Stimulated activated CD4-positive, alpha-beta T cell treated with anti-CD3 and anti-CD28 coated beads, Interleukin-4, amount 100 ng/mL, for 4 hours (primary cell): ENCODE measurements at places on chromosomes 5 and 9.

GRCh38 chr9:76451234-76451633 lies 7.7 kb upstream of the GCNT1 start:
- DNase-seq = no peak

DNA sequence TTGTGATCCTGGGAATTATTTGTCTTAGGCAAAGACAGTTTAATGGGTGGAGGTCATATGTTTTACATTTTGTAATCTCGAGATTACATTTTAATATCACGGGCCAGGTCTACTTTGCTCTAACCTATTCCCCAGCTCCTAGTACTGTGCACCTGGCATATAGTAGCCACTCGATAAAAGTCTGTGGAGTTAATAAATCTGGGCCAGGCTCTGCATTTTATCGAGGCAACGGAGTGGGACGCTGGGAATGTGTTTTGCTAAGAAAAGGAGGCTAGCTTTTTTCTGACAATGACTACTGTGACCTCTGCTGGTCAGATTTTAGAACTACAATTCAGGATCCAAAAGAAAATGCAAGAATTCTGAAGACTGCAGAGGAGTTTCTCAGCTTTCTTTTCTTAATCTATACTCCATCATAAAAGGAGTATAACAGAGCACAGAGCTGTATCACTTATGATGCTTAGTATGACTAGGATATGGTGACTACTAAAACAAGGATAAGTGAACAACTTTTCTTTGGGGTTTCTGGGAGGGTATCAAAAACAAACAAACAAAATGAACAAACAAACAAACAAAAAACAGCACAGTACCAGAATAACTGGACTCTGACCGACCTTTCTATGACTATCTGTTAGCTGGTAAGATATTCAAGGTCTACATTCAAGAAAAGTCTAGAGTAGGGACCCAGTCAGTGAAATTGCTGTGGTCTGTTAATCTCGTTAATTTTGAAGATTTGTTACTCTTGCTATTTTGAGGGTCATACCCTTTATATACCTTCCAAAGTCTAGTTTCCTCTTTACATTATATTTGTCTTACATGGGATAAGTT lies 46.1 kb upstream of the CER1 start:
- no peak for DNase-seq

GRCh38 chr5:33690374-33691135 lies 201.2 kb downstream of the ADAMTS12 start:
- no peak for DNase-seq

GRCh38 chr9:4068449-4068848 lies 231.4 kb downstream of the GLIS3 start:
- DNase-seq = no peak

DNA sequence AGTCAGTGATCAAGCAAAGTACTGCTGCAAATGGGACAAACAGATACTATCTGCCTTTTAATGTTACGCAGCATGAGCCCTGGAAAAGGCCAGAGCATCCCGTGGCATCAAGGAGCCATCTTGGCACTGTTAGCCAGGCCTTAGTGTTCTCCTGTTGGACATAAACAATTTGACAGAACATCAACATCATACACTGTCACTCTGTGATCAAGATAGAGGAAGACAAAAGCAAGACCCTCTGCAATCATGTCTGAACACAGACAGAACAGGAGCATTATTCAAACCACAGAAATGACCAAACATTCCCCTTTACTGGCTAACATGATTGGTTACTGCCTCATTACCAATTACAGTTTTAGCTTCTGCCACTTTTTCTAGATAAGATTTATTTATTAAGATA lies 21.2 kb upstream of the ROPN1L start:
- no peak for DNase-seq

- DNase-seq = no peak
These were observed 134.6 kb downstream of the TTLL11 start for GRCh38 chr9:121958530-121958929.

DNA sequence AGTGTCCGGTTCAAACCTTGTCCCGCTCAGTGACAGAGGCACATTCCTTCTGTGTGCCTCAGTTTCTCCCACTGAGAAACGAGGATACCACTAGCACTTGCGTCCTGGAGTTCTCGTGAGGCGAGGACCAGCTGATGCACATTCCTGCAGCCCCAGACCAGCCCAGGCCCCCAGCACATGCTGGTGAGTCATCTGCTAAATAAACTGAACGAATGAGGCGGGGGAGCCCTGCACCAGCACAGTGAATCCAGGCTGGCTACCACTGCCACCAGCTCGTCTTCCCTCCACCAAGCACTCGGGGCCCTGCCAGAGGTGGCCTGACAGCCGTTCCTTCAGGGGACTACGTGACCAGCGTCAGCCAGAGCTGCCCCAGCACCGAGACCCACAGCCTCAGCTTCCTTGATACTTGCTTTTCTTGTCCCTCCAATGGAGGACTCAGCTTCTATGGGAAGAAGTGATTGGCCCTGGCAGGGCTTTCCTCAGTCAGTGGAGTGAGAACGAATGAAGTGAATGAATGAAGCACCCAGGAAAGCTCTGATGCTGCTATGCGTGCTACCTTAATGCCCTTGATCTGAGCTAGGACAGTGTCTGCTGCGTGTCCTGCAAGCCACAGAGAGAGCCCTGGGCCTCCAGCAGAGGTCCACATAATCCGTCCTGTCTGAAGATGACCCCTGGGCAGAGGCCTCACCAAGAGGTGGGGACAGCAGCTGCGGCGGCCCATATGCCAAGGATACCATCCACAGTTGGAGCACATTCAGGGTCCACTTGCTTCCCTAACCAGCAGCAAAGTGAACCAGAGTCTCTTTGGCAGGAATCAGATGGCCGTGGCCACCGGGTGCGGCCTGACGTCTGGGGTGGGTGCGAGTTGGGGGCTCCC lies 13.5 kb upstream of the BARX1 start:
- DNase-seq = no peak

GRCh38 chr9:83449983-83450382 lies 88.2 kb downstream of the FRMD3 start:
- DNase-seq = no peak

GRCh38 chr9:20783057-20784038 lies 99.3 kb downstream of the FOCAD start:
- DNase-seq = no peak

- no peak for DNase-seq
These were observed 59.1 kb upstream of the FBN2 start for GRCh38 chr5:128597156-128597555.

GRCh38 chr5:118919016-118919415 lies 69.3 kb downstream of the DTWD2 start:
- DNase-seq = no peak

DNA sequence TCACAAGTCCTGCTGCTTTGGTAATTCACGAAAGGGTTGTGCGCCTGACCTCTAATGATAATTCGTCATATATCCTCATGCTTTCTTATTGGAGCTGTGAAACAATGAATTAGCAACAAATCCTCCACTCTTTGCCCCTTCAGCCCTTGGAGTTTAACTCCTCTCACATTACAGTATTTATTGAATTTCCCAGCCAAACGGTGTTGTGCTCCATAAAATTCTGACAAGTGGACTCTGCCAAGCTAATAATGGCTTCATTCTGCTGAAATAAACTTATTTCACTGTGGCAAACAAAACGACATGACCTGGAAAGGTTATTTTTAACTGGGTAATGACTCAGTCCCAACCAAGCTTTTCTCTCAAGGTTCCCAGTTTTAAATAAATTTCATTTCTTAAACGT lies 984.4 kb upstream of the DMAC1 start:
- no peak for DNase-seq

- DNase-seq = no peak
These were observed 35.3 kb downstream of the HNRNPH1 start for GRCh38 chr5:179588166-179588565.

DNA sequence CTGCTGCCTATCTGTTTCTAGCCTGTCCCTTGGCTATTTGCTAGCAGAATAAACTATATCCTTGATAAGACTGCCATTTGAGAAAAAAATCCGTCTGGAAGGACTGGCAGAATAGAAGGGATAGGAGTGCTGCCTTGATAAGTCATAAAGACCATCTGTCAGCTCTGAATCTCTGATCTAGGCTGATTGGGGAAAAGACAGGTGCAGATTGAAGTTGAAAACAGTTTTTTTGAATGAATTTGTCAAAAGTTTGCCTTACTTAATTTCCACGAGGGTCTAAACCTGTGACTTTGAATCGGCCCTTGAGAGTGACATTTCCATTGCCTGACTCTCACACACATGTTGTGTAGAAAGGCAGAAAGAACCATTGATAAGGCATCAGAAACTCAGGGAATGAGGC lies 218.6 kb downstream of the MAN2A1 start:
- no peak for DNase-seq

GRCh38 chr9:121833061-121833460 lies 181.6 kb downstream of the DAB2IP start:
- no peak for DNase-seq

- no peak for DNase-seq
These were observed 155.7 kb downstream of the C9orf50 start for GRCh38 chr9:129464972-129465833.

- no peak for DNase-seq
These were observed 120.2 kb upstream of the PITX1 start for GRCh38 chr5:135154197-135154596.

- no peak for DNase-seq
These were observed 186.0 kb upstream of the KLF4 start for GRCh38 chr9:107675351-107676259.

DNA sequence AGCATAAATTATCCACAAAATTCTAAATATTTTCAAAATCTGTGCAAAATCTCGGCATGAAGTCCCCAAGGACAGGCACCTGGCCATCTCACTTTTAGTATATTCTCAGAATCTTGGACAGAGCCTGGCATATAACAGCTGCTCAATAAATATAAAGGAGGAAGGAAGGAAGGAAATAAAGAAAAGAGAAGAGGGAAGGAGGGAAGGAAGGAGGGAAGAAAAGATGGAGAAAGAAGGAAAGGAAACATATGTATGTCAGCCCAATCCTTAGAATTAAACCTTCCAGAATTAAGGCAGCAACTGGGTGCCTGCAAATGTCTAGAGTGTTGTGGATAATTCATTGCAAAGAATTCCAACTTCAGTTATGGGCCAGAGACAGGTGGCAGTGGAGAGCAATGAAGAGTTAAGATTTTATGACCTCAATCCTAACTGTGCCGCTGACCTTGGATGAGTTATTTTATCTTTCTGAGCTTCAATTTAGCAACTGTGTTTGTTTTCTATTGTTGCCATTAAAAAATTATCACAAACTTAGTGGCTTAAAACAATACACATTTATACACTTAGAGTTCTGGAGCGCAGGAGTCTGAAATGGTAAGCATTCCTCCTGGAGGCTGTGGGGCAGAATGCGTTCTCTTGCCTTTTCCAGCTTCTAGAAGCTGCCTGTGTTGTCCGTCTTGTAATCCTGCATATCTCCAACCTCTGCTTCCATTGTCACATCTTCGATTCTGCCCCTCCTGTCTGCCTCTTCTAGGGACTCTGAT lies 200.9 kb upstream of the MSX2 start:
- no peak for DNase-seq

DNA sequence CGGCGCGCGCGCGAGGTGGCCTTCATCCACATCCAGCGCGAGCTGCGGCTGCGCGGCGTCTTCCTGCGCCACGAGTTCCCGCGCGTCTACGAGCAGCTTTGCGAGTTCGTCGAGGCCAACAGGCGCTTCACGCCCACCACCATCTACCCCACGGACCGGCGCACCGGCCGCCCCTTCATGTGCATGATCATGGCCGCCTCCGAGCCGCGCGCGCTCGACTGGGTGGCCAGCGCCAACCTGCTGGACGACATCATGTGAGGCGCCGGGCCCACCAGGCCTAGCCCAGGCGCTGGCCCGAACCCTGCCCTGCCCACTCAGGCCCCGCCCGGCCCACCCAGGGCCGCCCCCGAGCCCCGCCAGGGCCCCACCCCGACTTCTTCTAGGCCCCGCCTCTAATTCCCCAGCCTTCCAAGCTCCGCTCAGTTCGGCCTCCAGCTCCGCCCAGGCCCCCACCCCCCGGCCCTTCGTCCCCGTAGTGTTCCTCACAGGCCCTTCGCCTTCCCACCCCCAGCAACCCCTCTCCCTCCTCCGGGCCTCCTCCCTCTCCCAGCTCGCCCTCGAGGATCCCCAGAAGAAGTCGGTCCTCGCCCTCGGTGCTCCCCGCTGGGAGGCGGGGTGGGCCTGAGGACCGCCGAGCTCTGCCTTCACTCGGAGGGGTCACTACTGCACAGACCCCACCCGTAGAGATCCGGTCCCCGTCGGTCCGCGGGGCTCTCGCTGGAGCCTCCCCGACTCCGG lies 2.0 kb upstream of the PHPT1 start:
- no peak for DNase-seq

- DNase-seq = no peak
These were observed at the start of gene SELENOP for GRCh38 chr5:42811591-42812446. Gene SELENOP (minus strand): TSS chr5:42811892. CDS start chr5:42808353, 3,539 bp downstream.

GRCh38 chr9:13705373-13705772 lies 425.9 kb upstream of the MPDZ start:
- no peak for DNase-seq

DNA sequence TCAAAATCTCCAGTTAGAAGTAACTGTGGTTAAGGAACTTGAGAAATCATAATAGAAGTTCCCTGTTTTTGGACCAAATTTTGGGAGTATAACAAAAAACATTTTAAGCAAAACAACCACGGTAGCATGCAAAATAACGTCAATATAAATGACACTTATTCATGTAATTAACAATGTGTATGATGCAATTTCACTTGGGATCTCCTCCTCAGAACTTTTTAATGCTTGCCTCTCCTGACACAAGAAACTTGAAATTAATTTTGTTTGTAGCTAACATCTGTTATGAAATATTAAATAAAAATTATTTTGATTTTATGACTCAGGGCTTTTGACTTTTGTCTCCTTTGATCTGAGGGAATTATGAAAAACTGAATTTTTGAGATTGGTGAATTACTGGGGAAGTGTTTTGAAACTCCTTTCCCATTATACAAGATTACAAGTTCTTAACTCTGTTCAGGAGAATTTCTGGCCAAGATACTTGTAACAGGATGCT lies 149.7 kb downstream of the ATP10B start:
- no peak for DNase-seq

DNA sequence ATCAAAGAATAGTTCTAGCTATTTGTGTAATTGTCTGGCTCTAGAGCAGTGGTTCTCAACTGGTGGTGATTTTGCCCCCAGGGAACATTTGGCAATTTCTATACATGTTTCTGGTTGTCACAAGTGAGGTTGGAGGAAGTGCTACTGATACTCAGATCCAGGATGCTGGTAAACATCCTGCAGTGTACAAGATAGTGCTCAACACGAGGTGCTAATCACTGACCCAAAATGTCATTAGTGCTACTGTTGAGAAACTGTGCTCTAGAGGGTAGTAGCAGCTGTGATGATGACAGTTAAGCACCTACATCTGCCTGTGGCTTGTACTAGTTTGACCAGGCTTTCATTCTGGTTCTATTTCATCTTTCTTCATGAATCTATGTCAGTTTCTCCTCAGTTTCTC lies 22.1 kb downstream of the LRRC19 start:
- no peak for DNase-seq

DNA sequence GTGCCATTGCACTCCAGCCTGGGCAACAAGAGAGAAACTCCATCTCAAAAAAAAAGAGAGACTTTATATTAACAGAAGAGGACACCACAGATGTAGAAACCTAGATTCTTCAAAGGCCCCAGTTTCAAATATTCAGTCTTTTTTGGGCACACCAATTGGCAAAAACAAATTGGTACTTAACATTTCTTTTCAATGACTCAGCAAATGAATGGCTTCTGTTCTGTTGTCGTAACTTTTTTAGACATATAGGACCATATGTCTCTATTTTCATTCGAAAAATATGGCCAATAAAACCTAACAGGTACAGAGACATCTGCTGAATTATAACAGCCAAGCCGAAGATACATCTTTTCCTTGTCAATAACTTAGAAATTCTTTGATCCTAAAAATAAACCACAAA lies 212.8 kb downstream of the EBF1 start:
- DNase-seq = no peak
